ENCODE measurements at places on chromosomes 1 and 21.
A peak's percentile ranks its signal among the peaks of the same experiment; 100 is the strongest.

GRCh38 chr1:178020968-178021640, 51.2 kb upstream of the SEC16B start:
- DNase-seq, result no peak

DNA sequence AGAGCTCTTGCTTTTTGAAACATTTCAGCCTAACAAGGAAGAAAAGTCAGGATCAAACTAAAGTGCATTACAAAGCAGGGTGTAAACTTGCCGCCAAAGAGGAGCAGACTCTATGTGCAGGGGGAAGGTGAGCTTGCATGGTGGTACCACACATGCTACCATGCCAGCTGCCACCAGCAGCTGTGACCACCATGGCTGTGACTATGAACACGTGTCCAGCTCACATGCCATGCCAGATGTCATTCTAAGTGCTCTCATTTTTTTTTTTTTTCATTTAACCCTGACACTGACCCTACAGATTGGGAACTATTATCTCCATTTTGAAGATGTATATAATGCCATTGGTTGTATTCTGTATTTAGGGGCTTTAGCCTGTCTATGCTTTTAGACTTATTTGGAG, 79.0 kb downstream of the PCP4 start:
- no peak for DNase-seq

- DNase-seq, result no peak
Measured at GRCh38 chr21:31266241-31266640, 77.8 kb downstream of the TIAM1 start.

GRCh38 chr1:113389359-113389952, 859 bp upstream of the MAGI3 start:
- no peak for DNase-seq

- DNase-seq, result peak; percentile 13
Measured at GRCh38 chr1:100034470-100034869, 64.7 kb downstream of the SLC35A3 start.

GRCh38 chr1:6273380-6273891, 12.5 kb upstream of the GPR153 start:
- DNase-seq, result no peak

DNA sequence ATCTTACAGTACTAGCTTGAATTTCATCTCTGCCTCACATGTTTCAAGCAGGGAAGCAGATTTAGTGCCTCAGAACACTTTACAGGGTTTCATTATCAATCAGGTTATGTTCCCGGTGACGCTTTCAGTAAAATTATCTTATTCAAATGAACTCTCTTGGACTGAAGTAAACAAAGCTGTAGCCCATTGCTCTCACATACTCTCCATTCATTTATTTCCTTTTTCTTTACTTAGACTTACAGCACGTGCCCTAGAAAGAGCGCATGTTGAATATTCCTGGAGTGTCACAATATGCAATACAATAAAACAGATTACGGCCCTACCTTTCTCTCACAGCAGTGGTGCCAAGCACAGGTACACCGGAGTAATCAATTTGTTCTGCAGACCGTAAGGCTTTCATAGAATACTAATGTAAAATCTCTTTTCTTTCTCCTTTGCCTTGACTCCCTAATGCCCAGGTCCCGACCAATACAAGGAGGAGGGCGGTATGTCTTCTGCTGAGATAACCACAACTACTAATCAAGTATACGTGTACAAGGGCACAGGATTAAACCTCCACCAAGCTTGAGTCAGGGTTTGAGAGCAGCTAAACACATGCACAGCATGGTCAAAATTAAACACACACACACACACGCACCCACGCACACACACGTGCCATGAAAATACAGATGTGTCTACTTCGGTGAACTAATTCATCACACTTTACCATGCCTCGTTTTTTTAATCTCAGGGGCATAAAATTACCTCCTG, 62.8 kb downstream of the NRIP1 start:
- no peak for DNase-seq

DNA sequence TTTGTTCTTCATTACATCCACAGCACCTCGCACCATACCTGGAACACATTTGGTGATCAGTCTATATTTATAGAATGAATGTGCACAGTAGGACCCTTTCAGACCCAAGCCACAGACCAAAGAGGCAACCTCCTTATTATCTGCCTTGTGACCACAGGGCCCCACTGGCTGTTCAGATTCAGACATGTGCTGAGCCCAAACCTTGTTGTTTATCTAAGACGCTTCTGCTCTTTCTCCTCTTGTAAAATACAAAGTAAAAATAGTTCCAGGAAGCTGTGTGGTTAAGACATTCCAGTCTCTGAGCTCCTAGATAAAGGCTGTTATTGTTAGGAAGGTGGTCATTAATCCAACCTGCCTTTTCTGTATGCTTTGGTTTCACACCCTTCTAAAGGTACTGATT, 3.6 kb upstream of the SCMH1 start:
- DNase-seq, result no peak

DNA sequence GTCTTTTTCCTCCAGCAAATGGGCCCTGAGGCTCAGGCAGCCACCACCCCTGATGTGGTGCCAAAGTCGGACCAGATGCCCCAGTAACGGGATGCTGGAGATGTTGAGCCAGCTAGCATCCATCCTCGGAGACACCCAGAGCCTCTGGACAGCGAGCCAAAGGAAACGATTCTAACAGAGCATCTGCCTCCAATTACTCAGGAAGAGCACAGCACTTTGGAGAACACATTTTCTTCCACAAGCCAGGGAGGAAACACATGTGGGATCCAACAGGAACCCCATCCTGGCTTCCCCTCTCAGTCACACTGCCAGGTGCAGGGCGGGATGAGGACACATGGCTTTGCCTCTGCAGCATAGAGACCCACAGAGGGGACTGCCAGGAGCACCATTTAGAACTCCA, 44.9 kb downstream of the C1orf198 start:
- DNase-seq, result no peak

All from suppressor macrophage treated with lipopolysaccharide for 4 hours (primary cell).